Pancreas (tissue), 10 donors: ENCODE measurements at places on chromosomes 11 and 22.

DNA sequence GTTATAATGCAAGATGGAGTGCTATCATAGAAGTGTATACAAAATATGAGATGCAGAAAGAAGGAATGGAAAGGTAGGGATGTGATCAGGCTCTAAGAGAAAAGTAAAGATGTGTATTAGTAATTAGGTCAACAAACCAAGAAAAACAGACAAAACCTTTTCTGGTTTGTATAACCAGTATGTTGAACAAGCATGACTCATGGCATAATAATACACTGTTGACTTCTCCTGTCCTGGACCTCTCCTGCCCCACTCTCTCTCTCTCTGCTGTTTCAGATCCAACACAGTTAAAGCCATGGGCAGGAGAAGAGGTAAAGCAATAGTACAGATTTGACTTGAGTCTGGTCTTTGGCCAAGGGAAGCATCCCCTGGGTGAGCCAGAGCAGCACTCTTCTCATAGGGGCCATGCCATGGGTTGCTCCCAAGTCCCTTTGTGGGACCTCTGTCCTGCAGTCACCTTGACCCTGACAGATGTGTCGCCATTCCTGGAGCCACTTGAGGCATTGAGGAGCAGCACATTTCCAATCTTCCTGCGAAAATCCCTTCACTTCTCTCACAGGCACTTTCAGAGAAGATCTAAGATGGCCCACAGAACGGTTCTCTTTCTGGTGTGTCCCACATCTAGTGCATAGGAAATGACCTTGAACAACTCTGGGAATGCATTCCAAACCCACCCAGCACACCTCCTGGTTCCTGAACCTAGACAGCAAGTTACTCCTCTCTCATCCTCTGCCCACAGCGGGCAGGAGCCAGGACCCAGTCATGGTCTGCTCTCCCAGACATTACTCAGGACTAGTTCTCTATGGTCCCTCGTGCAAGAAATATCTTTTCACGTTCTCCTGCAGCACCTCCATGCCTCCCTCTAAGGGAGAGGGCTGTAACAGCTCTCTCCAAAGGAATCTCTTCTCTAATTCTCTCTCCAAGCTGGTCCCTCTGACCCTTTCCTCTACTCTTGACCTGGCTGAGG, 58.2 kb upstream of the PRSS23 start:
- no peak overlapping the region for H3K4me3 ChIP-seq
- peaks cover 14% of the 10 kb centered on the region for H3K4me1 ChIP-seq
- no peak for DNase-seq
- peak overlapping the region; percentile 88 for H3K27ac ChIP-seq
- no peaks in the 10 kb centered on the region for H3K27me3 ChIP-seq

- DNase-seq = no peak
- H3K4me3 ChIP-seq = no peak overlapping the region
- no peaks in the 10 kb centered on the region for H3K4me1 ChIP-seq
- H3K27me3 ChIP-seq = no peaks in the 10 kb centered on the region
- H3K27ac ChIP-seq = no peak overlapping the region
Observed at GRCh38 chr11:10373340-10373739, 68.5 kb downstream of the ADM start.

DNA sequence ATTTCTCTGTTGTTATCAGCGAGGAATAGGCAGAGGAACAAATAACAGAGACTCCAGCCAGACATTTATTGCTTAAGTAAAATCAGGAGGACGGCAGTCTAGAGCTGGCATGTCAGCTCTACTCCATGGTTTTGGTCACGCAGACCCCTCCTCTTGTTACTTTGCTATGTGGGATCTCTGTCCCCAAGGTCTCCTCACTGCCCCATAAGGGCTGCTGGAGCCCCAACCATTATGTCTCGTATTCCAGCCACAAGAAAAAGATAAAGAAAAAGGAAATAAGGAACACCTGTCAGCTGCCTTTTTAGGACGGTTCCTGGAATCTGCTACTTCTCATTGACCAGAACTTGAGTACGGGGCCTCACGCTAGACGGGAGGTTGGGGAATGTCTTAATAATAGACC, 70.4 kb downstream of the ELFN2 start:
- DNase-seq = no peak
- no peaks in the 10 kb centered on the region for H3K36me3 ChIP-seq
- no peaks in the 10 kb centered on the region for H3K27me3 ChIP-seq
- no peak overlapping the region for H3K4me3 ChIP-seq

- no peaks in the 10 kb centered on the region for H3K27me3 ChIP-seq
- H3K4me3 ChIP-seq = no peak overlapping the region
- H3K36me3 ChIP-seq = no peaks in the 10 kb centered on the region
Observed at GRCh38 chr22:49574881-49575702, 252.6 kb downstream of the BRD1 start.

DNA sequence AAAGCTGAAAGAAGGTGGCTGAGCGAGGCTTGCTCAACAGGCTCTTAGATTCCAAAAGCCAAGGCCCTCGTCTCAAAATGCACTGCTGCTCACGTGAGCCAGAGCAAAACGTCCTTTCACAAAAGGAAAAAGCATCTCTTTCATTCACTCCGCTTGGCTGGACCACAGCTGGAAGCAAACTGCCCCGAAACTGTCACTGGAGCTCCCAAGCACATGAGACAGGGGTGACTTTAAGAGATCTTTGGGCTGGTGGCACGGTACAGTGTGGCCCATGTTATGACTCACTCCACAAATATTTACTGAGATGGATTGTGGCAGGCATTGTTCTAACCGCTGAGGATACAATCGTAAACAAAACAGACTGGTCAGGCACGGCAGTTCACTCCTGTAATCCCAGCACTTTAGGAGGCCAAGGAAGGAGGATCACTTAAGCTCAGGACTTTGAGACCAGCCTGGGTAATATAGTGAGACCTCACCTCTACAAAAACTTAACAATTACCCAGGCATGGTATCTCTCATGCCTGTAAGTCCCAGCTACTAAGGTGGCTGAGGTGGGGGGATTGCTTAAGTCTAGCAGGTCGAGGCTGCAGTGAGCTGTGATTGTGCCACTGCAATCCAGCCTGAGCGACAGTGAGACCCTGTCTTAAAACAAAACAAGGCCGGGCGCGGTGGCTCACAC, 3.6 kb downstream of the PLA2G6 start:
- no peak overlapping the region for H3K4me3 ChIP-seq
- peak overlapping the region; percentile 51 for H3K27ac ChIP-seq
- H3K36me3 ChIP-seq = no peaks in the 10 kb centered on the region
- H3K27me3 ChIP-seq = no peaks in the 10 kb centered on the region
